NCI-H146 (cell line): ENCODE measurements at places on chromosomes 4 and X.

DNA sequence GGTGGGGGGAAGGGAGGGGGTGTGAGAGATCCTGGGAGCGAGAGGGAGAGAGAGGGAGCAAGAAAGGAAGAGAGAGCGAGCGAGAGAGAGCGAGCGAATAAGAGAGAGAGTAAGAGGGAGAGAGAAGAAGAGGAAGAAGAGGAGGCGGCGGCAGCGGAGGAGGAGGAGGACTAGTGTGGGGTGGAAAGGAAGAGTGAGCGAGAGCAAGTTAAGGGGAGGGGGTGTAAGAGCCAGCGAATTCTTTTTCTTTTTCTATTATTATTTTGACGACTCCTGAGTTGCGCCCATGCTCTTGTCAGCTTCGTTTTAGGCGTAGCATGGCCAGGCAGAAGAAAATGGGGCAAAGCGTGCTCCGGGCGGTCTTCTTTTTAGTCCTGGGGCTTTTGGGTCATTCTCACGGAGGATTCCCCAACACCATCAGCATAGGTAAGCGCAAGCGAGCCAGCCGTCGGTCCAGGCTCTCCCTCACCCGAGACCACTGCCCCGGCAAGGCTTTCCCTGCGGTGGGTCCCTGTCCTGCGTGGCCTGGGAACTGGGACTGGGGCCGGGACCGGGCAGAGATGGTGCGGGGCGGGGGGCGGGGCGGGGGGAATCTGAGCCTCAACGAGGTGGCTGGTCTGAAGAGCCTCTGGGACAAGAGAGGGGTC lies at the start of gene GRIA3:
Gene GRIA3, plus strand, starts transcription at position 60 of the 647 bp plus-strand sequence. Its CDS starts 258 bp downstream, at position 318.
- no peak for DNase-seq

DNA sequence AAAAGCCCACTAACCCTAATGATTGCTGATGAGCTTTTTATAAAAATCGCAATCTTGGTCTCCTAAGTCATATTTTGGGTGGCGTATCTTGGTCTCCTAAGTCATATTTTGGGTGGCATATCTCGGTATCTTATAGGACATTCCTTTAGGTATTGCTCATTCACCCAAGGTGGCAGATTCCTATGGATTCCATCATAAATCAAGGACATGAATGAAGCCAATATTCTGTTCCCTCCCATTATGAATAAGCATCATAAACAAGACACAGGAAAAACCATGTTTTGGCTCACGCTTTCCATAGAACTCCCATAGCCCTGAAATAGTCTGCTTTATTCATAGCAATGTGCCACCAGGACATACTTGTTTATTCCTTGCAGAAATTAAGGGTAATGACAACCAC lies 95.0 kb upstream of the CD99 start:
- DNase-seq, result no peak

DNA sequence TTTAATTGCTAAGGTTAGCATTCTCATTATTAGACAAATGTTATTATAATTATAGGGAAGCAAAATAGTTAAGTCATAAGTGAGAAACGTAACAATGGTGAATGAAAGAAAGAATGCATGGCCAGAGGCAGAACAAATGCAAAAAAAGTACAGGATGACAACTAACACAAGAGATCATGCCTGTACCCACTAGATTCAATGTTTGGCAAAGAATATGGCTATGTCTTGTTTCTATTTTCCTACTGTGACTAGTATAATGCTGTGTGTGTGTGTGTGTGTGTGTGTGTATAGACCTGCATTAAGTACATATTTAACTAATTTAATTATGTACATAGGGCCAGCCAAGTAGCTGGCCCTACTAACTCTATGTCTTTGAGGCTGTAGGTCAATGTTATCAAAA lies 12.9 kb upstream of the BMP2K start:
- no peak for DNase-seq

GRCh38 chr4:115259642-115260041 lies 146.2 kb upstream of the NDST4 start:
- no peak for DNase-seq

- DNase-seq, result no peak
These were observed 314.1 kb downstream of the STK32B start for GRCh38 chr4:5365071-5366008.

DNA sequence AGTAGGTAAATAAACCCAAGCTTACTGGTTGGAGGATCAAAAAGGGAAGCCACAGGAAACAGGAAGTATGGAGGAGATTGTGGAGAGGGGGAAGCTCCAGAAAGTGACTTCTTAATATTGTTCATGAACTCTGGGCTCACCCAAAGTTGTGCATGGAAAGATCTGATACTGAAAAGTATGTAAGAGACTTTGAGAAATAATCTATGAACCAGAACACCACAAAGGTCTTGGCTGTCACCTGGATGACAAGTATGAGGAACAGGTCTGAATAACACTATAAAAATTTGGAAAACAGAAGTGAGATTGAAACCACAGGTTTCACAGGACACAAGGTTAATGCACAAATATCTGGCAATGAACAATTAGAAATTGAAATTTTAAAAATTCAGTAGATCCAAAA lies 567.4 kb downstream of the INPP4B start:
- DNase-seq, result no peak

GRCh38 chr4:70670332-70671014 lies 4.2 kb upstream of the JCHAIN start:
- DNase-seq, result no peak

DNA sequence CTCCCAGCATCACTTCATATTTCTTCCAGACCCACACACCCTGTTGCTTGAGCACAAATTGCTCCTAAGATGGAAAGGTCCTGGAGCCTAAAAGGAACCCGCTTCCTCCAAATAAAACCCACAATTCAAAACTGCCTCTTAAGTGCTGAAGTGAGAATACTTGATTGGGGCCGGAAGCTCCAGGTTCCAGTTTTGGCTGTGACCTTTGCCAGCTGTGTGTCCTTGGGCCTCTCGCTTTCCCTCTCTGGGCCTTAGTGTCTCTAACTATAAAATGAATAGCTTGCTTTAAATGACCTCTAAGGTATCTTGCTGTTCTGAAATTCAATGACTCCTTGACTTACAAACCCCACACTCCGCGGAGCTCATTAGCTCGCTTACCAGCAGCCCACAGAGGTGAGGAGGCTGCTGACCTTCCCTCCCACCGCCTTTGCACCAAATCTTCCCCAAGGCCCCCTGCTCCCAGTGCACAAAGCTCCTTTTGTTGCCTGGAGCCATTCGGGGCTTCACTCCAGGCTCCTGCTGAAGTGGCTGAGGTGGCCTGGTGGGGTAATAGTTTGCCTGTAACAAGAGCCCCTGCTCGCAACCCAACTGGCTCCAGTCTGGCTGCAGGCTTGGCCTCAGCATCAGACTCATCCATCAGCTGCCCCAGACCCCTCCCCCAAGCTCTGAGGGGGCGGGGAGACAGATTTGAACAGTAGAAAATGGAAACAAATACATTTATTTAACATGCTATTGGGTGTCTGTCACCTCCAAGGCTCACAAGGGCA lies 21.8 kb downstream of the STARD8 start:
- no peak for DNase-seq

DNA sequence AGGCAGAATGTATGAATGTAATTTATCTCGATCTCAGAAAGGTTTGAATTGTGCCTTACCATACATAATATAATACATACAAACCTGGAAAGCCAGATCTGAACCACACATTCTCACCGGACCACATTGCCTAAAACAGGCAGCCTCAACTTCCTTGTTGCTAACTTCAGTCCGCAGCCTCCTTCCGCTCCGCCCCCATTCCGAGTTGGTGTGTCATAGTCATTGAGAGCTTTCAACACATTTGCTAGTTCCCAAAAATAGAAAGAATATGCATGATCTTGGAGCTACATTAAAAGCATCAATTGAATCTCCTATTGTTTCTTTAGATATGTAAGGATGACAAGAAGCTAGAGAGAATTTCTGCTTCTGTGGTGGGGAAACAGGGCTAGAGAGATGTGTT lies 127.2 kb downstream of the ARHGEF9 start:
- DNase-seq, result no peak

DNA sequence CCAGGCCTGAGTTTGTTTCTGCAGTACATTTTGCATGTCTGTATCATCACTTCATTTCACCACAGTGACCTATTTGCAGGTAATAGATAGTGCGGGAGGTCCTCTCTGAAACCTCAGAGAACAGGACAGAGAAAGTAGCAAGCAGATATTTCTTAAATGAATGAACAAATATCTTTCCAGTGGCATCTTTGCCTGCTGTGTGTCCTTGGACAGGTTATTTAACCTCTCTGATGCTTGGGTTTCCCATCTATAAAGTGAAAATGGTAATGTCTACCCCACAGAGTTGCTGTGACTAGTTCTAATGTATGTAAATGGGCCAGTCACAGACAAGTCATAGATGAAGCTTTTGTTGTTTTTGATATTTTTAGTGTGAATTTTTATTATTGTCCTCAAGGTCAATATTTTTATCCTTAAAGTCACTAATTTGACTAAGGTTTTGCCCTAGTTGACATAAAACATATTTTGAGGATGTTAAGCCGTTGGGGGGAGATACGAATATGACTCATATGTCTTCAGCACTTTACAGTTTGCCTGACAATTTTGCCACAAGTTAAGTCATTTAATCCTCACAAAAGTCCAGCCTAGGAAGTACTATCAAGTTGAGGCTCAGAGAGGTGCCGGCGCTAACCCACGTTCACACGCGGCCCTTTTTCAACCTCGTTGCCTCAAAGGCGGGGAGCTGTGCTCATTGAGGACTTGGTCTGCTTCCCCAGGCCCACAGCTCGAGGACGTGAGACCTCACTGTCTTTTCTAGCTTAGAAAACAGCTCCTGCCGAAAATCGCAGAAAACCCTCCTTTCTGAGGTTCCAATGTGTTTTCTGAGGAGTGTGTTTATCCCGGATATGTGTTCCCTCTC lies 126.7 kb upstream of the STX18 start:
- DNase-seq, result no peak

DNA sequence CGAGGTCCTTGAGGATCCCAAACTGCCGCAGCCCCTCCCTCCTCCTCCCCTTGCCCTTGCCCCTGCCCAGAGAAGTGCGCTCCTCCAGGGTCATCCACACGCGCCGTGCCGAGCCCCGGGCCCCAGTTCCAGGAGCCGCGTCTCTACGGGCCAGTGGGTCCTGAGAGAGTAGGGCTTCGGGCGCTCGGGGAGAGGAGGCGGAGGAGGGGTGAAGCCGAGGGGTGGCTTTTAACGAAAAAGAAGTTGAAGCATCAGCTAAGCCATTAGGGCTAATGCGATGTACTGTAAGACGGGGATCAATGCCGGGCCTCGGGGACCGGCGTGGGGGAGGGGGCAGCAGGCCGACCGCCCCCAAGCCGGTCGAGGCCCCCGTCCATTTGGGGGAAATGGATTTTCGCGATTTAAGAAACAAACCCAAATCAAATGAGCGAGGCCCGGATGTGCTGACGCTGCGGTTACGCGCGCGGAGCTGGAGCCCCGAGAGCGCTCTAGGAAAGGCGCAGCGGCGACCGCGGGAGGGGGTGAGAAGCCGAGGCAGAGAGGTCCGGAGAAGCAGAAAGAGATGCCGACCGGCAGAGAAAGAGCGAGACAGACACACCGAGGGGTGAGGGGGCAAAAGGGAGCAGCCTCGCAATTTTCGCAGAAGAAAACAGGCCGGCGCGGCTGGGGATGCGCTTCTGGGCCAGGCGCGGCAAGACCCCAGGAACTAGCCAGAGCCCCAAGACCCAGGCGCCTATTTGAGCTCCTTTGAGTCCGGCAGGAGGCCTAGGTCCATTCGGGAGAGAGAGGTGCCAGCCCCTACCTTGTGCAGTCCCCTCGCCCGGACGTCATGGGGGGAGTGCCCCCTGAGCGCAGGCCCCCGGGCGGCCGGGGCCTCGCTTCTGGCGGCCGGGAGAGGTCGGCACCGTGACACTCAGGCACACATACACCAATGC lies 13.6 kb downstream of the HMX1 start:
- no peak for DNase-seq

DNA sequence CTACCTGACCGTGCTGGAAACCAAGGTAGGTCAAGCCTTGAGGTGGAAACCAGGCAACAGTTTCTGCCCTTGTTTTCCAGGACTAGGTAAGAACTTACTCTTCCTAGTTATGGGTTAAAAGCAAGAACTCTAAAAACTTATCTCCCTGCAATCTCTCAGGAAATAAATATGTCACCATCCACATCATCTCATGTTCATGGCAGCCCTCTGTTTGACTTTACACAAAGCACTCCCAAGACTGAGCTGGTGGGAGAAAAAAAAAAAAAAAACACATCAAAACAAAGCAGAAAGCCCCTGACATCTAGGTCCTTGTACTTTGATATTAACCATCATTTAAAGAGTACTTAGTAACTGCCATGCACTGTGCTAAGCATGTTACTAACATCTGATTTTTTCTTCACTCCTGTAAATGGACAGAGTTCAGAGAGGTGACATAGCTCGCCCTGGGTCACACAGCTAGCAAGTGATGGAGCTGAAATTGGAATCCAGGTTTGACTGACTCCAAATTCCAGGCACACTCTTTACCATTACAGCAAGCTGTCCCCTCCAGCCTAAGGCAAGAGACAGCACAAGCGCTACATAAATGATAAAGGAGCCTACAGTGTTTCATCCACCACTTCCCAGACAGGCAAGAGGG lies 102.8 kb upstream of the NOCT start:
- no peak for DNase-seq

GRCh38 chrX:112614640-112615039 lies 65.1 kb downstream of the LHFPL1 start:
- DNase-seq, result no peak

- DNase-seq, result no peak
These were observed 16.4 kb downstream of the FGF2 start for GRCh38 chr4:122842984-122843531.

GRCh38 chrX:53160297-53160983 lies 64.6 kb downstream of the KDM5C start:
- DNase-seq, result no peak

DNA sequence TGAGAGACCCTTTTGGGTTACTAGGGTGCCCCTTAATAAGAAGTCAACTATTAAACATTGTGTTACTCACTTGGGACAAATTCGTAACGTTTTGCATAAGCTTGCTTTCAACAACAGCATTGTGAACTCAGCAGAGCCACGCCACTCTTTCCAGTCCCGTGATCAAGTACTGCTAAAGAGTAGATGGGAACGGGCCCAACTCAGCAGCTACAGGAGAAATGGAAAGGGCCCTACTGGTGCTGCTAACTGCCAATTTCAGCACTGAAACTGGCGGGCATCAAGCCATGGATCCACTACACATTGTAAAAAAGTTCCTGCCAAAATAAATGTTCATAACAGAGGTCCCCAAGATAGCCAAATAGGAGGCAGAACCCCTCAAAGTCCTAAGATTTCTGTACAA lies 19.0 kb upstream of the DHX15 start:
- DNase-seq, result no peak

GRCh38 chrX:27884654-27885053 lies 76.9 kb downstream of the MAGEB10 start:
- no peak for DNase-seq

- peak; percentile 22 for DNase-seq
These were observed 167.1 kb downstream of the NSUN7 start for GRCh38 chr4:40916880-40917279.

- no peak for DNase-seq
These were observed 2.1 kb upstream of the IL9R start for GRCh38 chrX:155995321-155995875.
